Neural crest cell (in vitro differentiated cells): ENCODE measurements at places on chromosomes 7 and 10. TPM values are rescaled to one million over a fixed set of nuclear protein-coding genes. Genes with fewer than 3 reads are reported as not detected.

DNA sequence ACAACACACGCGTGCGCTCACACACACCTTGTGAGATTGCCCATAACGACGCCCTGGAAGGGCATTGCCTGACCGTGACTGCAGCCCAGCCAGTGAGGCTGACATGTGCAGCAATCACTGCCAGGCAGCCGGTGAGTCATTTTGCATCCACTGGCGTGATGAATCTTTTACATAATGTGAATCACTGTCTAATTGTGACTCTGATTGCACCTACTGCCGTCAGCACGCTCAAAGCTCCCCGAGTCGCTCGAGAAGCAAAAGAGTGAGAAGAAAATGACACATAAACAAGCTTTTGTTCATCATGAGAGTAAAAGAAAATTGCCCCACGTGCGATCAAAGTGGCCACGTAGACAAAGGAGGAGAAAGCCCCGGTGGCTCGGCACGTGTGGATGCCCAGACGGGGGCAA lies 117.4 kb upstream of the PFKP start:
- H3K27ac ChIP-seq: no peak overlapping the region
- H3K36me3 ChIP-seq: no peaks in the 10 kb centered on the region
- DNase-seq: no peak
- no peaks in the 10 kb centered on the region for H3K4me1 ChIP-seq
- H3K4me3 ChIP-seq: no peak overlapping the region

DNA sequence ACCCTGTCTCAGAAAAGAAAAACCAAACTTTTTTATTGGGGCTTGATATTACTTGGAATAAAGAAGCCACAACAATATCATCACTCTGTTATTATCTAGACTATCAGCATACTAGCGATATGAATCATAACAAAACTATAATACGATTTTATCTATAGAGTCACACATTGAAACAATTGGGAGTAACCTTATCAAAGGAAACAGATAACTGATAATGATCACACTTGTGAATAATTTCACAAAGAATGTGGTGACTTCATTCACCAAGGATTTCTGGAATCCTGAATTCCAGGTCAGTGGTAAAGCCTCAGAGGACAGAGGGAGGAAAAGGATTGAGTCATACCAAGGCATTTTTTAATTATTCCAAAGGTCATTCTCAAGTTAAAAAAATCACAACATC lies 32.1 kb upstream of the NMT2 start:
- peaks cover 7% of the 10 kb centered on the region for H3K36me3 ChIP-seq
- no peak overlapping the region for H3K4me3 ChIP-seq
- DNase-seq: no peak

DNA sequence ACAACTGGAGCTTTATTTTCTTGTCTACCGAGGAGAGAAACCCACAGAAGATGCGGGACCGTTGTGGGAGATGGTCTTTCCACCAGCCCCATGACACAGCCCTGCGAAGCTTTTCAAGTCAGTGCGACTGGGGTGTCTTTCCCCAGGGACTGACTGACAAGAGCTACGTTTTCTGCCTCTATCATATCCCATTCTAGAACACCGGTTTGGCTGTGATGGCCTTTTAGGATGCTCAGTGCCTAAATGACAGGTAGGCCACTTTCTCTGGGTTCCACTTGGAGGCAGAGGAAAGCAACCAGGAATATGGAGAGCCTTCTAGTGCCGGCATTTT lies 16.9 kb downstream of the SLC13A4 start:
- no peaks in the 10 kb centered on the region for H3K36me3 ChIP-seq
- no peak for DNase-seq
- H3K4me1 ChIP-seq: peaks cover 6% of the 10 kb centered on the region
- no peak overlapping the region for H3K27ac ChIP-seq

DNA sequence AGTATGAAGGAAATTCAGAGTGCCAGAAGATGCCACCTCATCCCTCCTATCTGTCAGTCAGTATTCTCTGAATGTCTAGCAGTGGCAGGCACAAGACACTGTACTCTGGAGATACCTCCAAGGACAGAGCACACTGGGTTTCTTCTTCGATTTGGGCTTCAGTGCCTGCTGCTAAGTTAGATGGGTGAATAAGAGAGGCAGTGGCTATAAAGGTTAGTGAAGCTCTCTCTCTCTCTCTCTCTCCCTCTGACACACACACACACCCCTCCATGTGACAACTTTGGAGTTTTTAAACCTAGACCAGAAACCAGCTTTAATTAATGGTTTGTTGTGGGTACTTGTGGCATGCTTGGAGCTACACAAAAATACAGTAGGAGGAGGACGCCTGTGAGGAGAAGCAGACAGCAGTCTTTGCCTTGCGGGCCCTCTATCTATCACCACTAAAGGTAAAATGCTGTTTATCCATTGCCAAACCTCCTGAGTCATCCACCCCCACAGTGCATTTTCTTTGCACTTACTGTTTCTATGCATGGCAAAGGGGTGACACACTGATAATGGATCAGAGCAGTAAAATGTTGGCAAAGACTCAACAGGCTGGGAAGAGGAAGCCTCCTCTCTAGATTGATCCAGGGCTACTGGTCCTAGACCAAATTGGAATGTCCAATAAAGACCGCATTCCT lies 102.5 kb downstream of the TRIL start:
- H3K4me3 ChIP-seq: peak overlapping the region; percentile 41
- peaks cover 29% of the 10 kb centered on the region for H3K27me3 ChIP-seq
- no peaks in the 10 kb centered on the region for H3K36me3 ChIP-seq
- H3K27ac ChIP-seq: no peak overlapping the region
- peaks cover 11% of the 10 kb centered on the region for H3K4me1 ChIP-seq
- DNase-seq: no peak

SEC61G gene
- 106 and 107 TPM in 2 replicates for total RNA-seq
